Dorsolateral prefrontal cortex (tissue), 122 donors: ENCODE measurements at places on chromosomes 12 and 14.

DNA sequence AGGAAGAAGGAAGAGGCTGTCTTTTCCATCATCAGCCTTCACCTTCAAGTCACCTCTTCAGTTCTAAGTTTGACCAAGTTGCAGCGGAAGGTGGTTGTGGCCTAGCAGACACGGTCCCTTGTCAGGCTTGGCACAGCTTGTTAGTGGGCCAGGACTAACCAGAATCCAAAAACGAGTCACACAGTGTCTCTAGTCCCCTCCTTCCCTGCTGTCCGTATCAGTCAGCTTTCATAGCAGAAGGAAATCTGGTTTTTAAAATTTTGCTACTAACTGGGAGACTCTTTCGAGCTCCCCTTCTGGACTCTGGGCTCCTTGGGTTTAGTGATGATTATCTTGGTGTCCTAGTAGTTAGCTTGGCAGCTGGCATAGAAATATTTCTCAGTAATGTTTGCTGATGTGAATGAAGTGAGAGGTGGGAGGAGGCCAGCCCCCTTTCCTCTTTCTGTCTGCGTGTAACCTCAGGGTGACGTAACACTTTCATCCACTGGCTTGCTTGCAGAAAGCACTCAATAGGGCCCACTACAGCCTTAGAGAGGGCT lies 3.8 kb downstream of the ETV6 start:
- no peak for DNase-seq

DNA sequence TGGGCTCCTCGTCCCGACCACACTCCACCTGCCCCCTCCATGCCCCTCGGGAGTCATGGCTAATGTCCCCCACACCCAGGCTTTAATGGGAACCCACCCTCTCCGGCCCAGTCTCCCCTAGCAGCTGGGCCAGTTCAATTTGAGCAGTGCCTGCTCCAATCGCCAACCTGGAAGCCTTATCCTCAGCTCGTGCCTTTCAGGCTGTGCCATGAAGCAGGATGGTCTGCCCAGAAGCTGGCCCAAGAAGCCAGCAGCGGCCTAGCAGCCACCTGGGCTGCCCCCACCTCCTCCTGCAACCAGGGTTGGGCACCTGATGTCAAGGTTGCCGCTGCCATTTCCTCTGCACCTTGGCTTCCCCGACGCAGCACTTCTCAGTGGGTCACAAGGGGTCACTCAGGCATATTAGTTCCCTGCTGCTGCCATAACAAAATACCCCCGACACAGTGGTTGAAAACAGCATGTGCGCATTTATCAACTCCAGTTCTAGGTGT lies 2.3 kb upstream of the CLBA1 start:
- no peak for DNase-seq

DNA sequence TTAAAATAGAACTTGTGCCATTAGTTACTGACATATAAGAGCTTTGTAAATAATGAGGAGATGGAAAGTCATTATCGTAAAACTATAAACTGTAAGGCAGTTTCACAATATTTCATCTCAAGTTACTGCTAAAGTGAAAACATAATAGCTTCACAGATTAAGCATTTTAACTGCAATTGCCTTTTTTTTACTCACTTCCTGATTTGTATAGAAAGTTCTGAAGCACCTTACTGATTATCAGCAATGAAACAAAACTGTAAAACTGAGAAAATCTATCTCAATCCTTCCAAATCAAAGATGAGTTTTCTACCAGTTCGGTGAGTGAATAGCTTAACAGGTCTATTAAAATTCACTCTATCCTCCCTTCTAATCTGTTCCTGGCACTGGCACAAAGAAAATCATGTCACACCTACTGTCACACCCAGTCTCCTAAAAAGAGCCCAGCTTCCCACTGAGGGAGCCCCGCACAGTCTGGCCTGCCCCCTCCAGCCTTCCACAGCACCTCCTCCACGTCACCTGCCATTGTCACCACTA lies 161.4 kb upstream of the ABCD2 start:
- no peak for DNase-seq

DNA sequence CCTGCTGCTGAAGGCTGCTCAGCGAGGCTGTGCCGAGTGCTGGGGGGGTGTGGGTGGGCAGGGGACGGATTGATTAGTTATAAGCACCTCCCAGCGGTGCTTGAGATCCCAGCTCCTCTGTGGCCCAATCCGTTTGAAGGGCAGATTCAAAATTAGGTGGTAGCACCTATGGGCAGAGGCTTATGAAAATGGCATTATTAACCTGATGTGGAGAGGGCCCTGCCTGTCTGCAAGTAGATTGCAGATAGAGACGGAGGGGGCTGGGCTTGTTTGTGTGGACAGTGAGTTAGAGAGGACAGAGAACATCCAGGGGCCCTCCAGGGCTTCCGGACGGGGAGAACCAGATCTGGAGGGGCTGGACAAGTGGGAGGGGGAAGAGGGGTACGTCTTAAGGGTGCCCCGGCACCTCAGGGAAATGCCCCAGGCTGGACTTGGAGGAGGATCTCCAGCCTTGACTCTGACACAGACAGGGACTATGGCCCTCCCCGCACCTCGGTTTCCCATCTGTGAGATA lies at the start of gene RTL1:
Gene RTL1 (minus strand): TSS at position 51 of the 514 bp plus-strand sequence. CDS start 18,934 bp downstream, outside the sequence.
- no peak for DNase-seq

GRCh38 chr12:16399101-16399500 lies 51.7 kb downstream of the MGST1 start:
- no peak for DNase-seq

- DNase-seq = no peak
Measured at GRCh38 chr12:6620137-6620884, 13.1 kb upstream of the CHD4 start.
